ENCODE measurements at places on chromosomes 1 and 21. TPM values are rescaled to one million over a fixed set of nuclear protein-coding genes. Genes with fewer than 3 reads are reported as not detected.

Gene RIMS3
- total RNA-seq: 0.32 TPM

DNA sequence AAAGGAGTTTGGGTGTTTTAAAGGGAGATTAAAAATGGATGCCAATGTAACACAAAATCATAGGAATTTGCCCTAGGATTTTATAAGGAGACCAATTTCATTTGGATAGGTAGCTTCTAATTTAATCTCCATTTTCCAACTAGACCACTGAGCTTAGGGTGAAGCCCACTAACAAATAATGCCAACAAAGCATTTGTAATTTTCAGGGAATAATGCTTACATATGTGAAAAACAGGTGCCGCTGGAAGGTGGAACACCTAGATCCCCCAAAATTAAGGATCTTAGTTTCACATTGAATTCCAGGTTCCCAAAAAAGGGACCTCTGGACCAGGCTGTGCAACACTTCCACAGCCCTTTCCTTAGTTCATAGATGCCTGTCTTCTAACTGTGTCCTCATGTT, 66.2 kb upstream of the B3GALT5 start:
- DNase-seq: no peak

DNA sequence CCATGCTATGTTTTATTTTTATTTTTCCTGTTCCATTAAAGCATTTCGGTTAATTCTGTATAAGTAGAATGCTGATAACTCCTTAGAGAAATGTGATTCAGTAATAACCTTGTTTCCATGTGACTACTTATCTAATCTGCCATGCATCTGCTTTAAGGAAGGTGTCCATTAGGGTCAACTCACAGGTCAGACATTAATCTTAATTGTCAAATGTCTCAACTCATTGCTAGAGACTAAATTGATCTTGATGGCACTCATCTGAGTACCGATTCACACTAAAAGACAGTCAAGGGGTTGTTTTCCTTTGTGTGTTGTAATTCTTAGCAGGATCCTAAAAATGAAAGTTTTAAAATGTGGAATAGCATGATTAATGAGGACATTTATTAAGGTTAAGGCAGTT, 41.8 kb downstream of the ITSN1 start:
- DNase-seq: no peak

- DNase-seq: no peak
These were observed 43.7 kb downstream of the DMAP1 start for GRCh38 chr1:44256762-44257554.

- DNase-seq: no peak
These were observed 12.9 kb downstream of the DPYD start for GRCh38 chr1:97907886-97908285.
